CD4-positive, CD25-positive, alpha-beta regulatory T cell (primary cell): ENCODE measurements at places on chromosomes 4 and X. TPM values are rescaled to one million over a fixed set of nuclear protein-coding genes. Genes with fewer than 3 reads are reported as not detected.

DNA sequence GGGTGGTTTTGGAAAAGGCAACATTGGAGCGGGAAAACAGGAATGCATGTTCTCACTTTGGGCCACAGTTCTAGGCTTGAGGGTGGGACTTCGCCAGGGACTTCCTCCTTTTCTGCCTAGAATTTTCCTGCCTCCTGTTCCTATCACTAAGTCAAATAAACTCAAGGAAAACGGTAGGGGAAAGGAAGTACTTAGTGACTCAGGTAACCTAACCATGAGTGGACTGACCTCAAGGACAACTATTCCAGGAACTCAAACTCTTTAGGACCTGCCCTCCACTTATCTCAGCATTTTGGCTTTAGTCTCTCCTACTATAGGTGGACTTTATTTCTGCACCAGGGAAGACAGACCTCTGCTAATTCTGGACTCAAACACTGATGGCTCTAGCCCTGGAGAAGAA lies 281.7 kb downstream of the ZNF674 start:
- DNase-seq, result no peak

- DNase-seq, result no peak
Measured at GRCh38 chr4:6137027-6137746, 63.2 kb downstream of the JAKMIP1 start.

DNA sequence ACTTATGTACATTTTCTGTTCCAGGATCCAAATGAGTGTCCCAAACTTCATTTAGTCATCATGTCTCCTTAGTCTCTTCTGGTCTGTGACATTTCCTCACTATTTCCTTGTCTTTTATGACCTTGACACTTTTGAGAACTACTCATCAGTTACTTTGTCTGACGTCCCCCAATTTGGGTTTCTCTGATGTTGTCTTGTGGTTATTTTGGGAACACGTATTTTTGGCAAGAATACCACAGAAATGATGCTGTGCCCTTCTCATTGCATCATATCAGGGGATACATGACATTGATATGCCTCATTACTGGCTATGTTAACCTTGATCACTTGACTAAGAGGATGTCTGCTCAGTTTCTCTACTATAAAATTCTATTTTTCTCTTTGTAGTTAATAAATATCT lies 308.8 kb downstream of the ZNF674 start:
- DNase-seq, result no peak

DNA sequence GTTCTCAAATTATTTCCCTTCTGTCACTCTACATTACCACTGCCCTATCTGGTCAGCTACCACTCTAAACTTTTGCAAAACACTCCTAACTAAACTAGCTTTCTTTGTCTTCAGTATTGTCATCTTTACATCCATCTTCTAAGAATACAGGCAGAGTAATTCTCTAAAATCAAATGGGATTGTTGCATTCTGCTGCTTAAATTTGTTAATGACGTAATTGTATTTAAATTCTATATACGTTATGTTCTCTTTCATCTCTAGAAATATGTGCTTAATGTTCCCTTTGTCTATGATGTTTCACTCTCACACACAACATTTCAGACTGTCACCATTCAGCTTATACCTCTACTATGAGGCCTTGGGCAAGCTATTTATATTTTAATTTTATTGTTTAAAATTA lies 1041.1 kb upstream of the POU3F4 start:
- DNase-seq, result no peak

DNA sequence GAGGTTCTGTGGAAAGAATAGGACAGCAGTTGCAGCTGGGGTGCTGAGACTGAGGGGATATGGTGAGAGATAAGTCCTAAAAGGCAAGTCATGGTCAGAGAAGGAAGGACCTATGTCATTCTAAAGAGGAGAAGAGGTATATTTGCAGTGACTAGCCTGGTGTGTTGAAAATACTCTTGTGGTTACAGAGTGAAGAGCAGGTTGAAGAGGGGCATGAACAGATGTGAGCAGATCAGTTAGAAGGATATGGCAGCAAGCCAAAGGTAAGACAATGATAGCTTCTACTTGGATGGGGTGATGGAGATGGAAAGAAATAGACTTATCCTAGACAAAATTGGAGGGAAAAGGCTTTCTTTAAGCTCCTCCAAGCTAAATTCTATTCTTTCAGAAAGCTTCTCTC lies 469.8 kb upstream of the CPEB2 start:
- DNase-seq, result no peak

- no peak for DNase-seq
Measured at GRCh38 chr4:39542611-39543012, 15.4 kb upstream of the UGDH start.

The TRIM61 gene
- polyA plus RNA-seq, result not detected
